Stimulated activated CD8-positive, alpha-beta memory T cell treated with anti-CD3 and anti-CD28 coated beads, Interleukin-4, amount 100 ng/mL, for 4 hours (primary cell): ENCODE measurements at places on chromosomes 4 and X.

DNA sequence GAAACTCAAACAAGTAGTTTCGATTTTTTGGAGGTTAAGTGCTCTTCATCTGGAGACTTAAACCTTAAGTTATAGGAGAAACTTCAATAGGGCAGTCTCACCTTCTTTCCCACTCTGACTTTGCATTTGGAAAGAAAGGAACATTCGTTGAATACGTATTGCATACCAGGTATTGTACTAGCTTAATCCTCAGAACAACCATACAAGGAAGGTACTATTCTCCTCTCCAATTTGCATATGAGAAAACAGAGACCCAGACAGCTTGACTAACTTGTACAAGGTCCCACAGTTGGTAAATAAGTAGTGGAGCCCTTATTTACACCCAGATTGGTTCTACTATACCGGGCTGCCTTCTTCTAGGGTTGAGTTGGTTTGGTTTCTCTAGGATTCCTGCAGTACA is 32.6 kb downstream of the AMOT start:
- DNase-seq: no peak

DNA sequence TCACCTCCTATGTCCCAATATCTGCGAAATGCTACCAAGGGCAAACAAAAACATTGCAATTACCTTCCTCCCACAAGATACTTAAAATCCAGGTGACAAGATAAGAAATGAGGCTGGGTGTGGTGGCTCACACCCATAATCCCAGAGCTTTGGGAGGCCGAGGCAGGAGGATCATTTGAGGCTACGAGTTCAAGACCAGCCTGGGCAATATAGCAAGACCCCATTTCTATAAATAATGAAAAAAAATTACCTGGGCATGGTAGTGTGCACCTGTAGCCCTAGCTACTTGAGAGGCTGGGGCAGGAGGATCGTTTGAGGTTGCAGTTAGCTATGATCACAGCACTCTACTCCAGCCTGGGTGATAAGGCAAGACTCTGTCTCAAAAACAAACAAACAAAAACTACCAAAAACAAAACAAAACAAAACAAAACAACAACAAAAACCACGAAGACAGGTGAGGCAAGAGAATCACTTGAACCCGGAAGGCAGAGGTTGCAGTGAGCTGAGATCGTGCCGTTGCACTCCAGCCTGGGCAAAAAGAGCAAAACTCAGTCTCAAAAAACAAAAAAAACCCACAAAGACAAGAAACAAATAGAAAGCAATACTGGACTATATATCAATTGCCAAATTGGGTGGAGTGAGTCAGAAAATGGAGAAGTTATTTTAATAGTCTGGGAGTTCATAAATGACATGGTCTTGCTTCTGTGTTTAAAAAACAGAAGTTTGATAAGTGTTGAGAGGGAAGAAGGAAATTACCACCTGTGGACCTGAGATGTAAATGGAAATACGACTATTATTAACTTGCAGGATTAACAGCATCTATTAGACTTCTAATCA is 176.5 kb downstream of the FBXW7 start:
- DNase-seq: no peak

GRCh38 chrX:127030016-127030748 is 210.7 kb downstream of the PRR32 start:
- no peak for DNase-seq

- no peak for DNase-seq
These were observed 7.0 kb upstream of the NKX1-1 start for GRCh38 chr4:1413204-1413663.

- DNase-seq: no peak
These were observed 11.3 kb downstream of the PPP2R3B start for GRCh38 chrX:375181-376036.

- DNase-seq: no peak
These were observed 388.4 kb upstream of the SPOCK3 start for GRCh38 chr4:167622481-167623240.
